ENCODE measurements at places on chromosomes 2 and 18.
A peak's percentile ranks its signal among the peaks of the same experiment; 100 is the strongest.

DNA sequence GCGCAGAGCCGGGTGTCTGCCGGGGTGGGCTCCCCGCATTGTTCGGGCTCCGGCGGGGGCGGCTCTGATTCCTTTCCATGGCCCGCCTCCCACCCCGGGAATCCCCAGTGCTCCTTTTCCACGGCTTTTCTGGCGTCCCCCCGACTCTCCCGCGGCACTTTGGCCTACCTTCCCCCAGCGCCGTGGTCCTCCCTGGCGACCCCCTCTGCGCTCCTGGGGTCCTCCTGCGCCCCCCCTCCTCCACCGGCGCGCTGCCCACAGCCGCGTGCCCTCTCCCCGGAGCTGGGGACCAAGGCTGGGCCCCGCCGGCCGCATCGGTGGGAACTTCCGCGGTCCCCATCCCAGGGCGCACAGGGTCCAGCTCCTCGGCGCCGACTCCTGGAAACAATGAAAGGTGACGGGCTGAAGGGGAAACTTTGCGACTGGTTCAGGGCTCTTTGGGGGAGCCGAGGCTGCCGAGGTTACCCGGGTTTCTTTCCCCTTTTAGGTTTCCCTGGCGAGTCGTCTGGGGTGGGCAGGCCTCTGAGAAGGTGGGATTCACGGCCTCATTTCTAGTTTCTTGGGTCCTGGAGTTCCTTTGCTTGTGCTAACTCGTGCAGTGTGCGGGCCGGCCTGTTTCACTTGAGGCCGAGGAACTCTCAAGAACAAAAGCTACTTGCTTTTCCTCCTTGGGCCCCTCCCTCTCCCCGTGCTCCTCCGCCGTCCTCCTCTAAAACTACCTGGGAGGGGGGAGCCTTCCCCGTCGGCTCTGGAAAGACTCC, 2.2 kb downstream of the TGIF1 start:
- DNase-seq = peak; percentile 65

DNA sequence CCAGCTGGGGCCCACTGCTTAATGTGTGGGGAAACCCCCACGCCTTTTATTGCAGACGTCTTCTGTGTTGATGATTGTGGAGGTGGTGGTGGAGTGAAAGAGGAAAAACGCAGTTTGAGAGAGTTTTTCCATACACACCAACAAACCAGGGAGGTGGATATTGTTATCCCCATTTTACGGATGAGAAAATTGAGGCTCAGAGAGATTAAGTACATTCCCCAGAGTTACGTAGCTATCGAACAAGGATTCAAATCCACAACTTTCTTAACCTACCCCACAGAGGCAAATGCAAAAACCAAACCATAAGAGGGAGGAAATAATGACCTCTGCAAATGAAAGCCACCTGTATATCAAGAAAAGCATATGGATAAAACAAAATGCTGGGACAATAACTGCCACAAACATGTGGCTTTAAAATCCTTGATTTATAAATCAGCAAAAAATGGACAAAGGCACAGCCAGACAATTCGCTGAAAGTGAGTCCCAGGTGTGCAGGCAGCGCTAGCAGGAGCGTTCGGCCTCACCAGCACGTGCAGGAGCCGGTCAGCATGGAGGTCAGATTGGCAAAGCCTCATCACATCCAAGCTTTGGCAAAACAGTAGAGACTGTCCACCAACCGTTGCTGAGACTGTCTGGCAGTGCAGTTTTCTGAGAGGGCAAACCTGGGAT, 12.6 kb upstream of the RAB17 start:
- DNase-seq = no peak

DNA sequence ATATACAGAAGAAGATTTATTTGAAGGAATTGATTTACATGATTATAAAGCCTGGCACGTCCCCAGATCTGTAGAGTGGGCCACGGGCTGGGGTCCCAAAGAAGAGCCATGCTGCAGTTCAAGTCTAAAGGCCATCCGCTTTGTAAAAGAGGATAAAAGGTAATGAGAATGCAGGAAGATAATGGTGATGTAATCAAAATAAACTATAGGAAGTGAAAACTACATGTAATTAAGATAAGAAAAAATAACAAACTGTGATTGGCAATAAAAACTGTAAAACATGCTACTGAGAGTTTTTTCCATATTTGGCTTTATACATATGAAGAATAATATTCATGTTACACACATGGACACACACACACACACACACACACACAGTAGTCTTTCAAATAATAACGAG, 59.0 kb upstream of the TMEFF2 start:
- no peak for DNase-seq

GRCh38 chr18:58512648-58513588, 116.0 kb downstream of the ALPK2 start:
- no peak for DNase-seq
